Myocyte (in vitro differentiated cells): ENCODE measurements at places on chromosomes 2 and 18. TPM values are rescaled to one million over a fixed set of nuclear protein-coding genes. Genes with fewer than 3 reads are reported as not detected.

- DNase-seq = peak; percentile 6
These were observed at the start of gene IGFBP2 for GRCh38 chr2:216632952-216633615. Gene IGFBP2 (plus strand): TSS chr2:216633420. CDS start chr2:216633524, 104 bp downstream.

Gene IL36G
- total RNA-seq = not detected in 2 replicates

DNA sequence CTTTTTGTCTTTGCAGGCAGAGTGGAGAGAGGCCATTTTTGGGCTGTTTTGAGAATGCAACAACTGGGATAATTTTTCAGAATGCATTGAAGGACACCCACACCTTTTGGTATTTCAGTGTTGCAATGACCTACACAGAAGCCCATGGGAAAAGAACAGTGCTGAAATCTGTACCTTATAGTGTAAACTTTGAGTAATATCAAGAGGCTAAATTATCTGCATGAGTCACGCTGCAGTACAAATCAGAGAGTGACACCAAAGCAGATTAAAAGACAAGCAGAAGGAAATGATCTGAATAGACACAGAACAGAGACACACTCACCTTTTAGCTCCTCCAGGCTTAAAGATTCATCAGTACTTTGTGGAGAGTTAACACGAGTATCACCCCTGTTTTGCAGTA lies 265.3 kb downstream of the PAX3 start:
- DNase-seq = no peak

Gene ICA1L
- total RNA-seq = 3.9 and 4.7 TPM in 2 replicates

Gene CNGA3
- 0.10 TPM in 1 of 2 replicates, not detected in the other for total RNA-seq

DNA sequence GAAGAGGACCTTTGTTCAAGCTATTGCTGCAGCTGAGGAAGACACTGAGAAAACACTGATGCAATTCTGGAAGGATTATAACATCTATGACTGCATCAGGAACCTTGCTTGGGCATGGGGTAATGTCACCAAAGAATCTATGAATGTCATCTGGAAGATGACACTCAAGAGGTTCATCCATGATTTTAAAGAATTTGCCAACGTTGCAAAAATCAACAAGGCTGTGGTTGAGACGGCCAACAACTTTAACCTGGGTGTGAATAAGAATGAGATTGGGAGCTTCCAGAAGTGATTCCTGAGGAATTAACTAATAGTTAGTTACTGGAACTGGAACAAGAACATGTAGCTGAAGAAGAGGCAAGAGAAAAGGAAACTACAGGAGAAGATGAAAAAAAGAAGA lies 126.4 kb upstream of the SP5 start:
- DNase-seq = no peak

- peak; percentile 81 for DNase-seq
These were observed 917.6 kb upstream of the ACVR2A start for GRCh38 chr2:146927080-146927711.

DNA sequence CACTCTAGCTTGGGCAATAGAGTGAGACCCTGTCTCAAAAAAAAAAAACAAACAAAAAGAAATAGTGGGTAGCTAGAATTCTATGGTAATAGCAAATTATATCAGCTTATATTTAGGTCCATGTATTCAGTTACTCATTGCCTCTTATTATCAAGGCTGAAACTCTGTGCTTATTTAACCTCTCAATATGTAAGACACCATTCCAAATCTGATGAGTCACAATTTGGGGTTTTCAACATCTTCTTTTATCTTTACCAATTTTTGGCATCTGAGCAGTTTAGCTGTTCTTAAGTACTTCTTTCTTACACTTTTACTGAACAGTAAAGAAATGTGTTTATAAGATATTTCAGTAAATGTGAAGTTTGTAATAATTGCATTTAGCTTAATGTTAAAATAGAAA lies 69.3 kb downstream of the TTC27 start:
- DNase-seq = peak; percentile 24

DNA sequence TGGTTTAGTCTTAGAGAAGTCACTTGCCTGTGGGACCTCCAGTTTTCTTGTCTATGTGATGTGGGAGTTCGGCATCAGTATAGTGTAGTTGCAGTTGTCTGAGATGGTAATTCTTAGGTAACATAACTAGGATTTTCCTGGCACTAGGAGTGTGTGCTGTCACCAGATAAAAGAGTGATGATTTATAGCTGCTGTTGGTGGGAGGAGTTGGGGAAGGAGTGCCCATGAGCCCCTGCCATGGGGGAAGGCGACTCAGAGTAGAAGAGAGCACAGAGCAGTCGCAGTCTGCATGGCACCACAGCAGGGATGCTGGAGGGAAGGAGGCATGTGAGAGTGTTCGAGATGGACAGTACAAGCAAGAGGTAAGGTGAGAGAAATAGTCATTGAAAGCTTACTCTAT lies 38.7 kb downstream of the ATP9B start:
- peak; percentile 6 for DNase-seq

DNA sequence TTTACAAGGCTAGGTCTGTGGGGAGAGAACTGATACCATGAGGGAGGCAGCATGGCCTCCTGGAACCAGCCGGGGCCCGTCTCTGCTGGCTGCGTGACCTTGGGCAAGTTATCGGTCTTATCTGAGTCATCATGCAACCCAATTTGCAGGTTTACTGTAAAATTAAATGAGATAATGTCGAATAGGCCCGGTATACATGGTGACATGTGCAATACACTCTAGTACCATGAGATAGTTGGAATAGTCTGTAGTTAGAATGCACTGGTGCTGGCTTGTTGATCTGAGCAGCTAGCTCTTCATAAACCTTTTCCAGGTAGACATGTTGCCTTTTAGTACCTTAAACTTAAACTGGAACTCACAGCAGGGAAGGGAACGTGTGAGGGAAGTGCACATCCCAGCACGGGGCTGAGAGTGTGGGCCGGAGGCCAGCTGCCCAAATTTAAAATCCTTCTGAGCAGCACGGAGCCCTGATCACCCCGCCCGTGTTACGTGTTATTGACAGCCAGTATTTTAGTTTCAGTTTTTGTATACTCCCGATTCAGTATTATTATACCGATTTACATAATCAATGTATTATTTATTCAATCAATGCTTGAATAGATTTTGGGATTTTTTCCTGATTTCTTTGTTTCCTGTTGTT lies 72.4 kb upstream of the HS6ST1 start:
- no peak for DNase-seq

DNA sequence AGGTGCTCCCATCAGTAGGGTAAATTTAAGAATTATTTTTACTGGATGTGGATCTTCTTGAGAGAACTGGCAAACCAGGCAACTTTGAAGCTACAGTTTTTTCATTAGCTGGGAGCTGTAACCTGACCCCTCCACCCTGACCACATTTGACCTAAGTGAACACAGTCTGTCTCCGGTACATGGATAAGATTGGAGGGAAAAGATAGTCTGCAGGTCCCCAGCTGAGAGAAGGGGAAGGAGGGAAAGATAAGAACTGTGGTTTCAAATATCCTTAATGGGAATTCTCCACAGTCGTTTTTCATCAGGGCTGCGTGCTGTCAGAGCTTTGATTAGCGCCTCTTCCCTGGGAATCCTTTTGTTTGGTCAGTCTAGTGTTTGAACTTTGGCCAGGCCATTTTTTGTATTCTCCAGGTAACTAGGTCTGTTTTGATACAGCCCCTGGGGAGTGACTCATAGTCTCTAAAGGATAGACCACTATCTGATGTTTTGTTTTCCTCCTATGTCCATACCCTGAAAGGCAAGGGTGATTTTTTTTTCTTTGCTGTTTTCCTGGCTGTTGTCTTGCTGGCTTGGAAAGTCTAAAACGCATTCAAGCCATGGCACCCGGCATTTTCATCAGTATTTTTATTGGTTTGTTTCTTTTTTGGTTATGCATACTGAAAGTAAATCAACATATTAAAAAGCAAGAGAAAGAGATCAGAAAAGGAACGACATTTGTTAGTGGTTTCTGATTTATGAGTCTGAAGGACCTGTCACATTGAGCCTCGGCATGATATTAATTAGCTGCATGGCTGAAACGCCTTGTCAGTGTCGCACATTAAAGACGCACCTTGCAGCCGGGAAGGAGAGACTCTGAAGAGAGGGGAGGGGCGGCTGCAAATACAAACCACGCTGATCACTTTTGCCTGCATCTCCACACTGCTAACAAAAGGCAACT lies 183.4 kb upstream of the FN1 start:
- DNase-seq = peak; percentile 59

DNA sequence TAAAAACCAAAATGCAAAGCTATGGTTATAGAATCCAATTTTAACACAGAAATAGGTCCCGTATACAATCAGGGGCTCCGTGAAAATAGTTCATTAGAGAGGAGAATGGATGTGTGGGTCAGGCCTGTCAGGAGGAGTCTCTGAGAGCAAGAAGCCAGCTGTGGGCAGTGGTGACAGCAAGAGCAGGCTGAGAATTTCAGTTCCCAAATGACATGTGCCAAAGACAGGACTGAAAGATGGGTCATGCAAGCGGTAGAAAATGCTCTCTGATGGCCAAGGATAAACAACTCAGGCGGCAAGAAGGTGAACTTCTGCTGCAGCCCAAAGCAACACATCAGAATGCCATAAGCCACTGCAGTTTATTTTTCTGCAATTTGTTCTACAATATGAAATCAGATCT lies 100.4 kb downstream of the CCDC141 start:
- DNase-seq = peak; percentile 13

Gene FIGN
- 7.9 and 8.6 TPM in 2 replicates for total RNA-seq

GRCh38 chr18:6623278-6623677 lies 106.2 kb upstream of the ARHGAP28 start:
- no peak for DNase-seq

Gene SERPINB13
- not detected in 2 replicates for total RNA-seq

DNA sequence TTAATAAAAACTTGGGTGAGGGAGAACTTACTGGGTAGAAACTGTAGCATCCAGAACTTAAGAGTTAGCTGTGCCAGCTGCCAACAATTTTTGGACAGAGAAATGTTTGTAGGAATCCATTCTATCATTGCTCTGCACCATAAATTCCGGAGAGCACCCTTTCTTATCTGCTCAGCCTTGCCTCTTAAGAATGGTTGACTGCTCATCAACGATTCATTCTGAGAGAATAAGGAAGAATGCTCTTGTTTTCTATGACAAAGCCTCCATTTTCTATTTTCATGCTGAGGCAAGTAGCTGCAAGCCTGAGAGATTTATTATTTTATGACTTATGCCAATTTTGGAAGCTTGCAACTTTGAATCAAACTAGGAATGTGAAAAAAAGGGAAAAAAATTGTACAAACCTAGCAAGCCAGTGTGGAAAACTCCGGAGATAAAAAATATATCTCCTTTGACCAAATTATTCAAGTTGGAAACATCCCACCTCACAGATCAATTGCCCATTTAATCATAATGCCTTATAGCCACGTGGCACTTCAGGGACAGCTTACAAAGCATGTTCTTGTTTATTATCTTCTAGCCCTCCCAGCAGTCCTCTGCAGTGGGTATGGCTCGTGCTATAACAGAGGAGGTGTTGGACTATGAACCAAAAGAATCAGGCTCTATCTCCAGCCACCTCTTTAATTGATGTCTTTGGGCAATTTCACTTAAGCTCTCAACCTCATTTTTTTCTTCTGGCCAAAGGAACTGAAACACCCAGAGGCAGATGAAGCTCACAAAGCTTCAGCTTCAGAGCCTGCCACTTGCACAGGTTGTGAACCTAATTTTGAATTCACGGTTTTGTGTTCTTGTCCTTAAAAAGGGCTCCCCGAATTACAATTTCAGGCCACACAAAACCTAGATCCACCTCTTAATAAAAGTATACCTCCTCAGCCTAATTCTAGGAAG lies 40.9 kb upstream of the ATL2 start:
- no peak for DNase-seq

GRCh38 chr18:3872641-3873040 lies 422.7 kb downstream of the TGIF1 start:
- DNase-seq = no peak

- DNase-seq = peak; percentile 88
These were observed 9.0 kb upstream of the CREG2 start for GRCh38 chr2:101396316-101396717.

Gene DYNAP
- total RNA-seq = not detected in 2 replicates

Gene COLEC11
- total RNA-seq = not detected in 2 replicates

GRCh38 chr2:188811522-188811921 lies 162.7 kb upstream of the COL3A1 start:
- DNase-seq = peak; percentile 25

Gene CCDC74B
- total RNA-seq = 3.5 and 9.8 TPM in 2 replicates

Gene VSNL1
- total RNA-seq = 0.99 and 2.1 TPM in 2 replicates

DNA sequence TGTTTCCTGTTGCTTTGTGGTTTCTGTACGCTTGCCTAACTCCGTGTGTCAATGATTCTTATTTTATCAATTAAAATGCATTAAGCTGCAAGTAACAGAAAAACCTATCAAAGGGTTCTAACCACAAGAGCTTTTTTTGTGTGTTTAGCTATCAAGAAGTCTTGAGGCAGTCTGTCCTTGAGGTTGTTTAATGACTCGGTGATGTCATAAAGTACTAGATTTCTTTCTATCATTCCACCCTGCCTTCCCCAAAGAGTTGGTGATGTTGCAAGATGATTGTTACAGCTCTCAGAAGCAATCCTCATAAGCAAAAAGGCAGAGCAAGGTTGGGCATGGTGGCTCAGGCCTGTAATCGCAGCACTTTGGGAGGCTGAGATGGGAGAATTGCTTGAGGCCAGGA lies 51.9 kb upstream of the SPTBN1 start:
- DNase-seq = no peak

DNA sequence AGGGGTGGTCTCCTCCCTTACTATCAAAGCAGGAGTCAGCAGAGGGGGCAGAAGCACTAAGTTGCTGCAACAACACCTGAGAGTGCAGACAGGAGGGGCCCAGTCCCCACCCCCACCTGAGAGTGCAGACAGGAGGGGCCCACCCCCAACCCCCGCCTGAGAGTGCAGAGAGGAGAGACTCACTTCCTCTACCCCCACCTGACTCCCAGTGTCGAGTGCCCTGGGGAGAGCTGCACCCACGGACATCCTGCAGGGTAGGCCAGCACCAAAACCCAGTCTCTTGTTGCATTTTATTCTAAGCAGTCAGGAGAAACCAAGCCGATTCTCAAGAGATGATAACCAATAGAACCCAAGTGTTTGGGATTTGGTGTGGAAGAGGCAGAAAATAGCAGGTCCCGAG lies 78.4 kb downstream of the NAPG start:
- DNase-seq = no peak

GRCh38 chr2:44148999-44149398 lies 19.7 kb upstream of the PPM1B start:
- no peak for DNase-seq

DNA sequence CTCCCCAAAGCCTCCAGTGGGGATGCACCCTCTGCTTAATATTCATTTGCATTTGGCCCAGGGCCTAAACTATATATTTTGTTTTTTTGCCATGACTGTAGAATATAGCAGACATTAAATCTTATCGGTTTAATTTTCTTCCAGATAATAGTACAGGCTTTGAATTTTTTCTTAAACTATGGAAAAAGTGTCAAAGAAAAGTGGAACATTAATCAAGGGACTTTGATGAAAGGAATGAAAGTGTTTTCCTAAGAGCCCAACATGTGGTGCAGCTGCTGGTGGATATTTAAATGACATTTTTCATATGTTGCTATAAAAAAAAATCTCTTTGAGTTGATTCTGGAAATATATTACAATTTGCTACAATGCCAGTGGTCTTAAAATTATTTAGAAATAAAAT lies 346.8 kb downstream of the CYP26B1 start:
- no peak for DNase-seq

Gene MTCL1
- 65.7 and 66.9 TPM in 2 replicates for total RNA-seq
